ENCODE measurements at places on chromosomes 16 and 17.
A peak's percentile ranks its signal among the peaks of the same experiment; 100 is the strongest.

DNA sequence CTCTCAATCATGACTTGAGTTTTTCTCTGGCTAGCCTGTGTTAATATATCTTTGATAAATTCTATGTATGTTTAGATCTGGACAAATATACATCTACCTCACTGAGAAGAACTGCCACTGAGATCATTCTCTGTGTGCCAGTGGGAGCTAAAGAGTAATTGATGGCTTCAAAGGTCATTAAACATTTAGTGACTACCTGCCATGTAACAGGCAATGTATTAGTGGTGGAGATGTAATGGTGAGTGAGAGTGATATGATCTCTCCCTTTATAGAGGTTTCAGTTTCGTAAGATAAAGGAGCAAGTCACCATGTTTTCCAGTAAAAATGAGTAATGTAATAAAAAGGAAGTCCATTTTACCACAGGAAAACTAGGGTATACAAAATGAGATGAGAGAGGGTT lies 235.8 kb upstream of the CDH8 start:
- no peak overlapping the region for H3K4me3 ChIP-seq
- DNase-seq, result no peak
- no peak overlapping the region for H3K27ac ChIP-seq
- H3K36me3 ChIP-seq, result no peaks in the 10 kb centered on the region
- H3K27me3 ChIP-seq, result no peaks in the 10 kb centered on the region
- no peaks in the 10 kb centered on the region for H3K4me1 ChIP-seq

- H3K27me3 ChIP-seq, result no peaks in the 10 kb centered on the region
- no peak for DNase-seq
- no peaks in the 10 kb centered on the region for H3K36me3 ChIP-seq
- no peak overlapping the region for H3K27ac ChIP-seq
These were observed 47.5 kb downstream of the XYLT1 start for GRCh38 chr16:17423221-17423620.

GRCh38 chr17:75091855-75092327 lies 4.1 kb downstream of the SLC16A5 start:
- H3K4me1 ChIP-seq, result peaks cover 43% of the 10 kb centered on the region
- no peak overlapping the region for H3K27ac ChIP-seq
- H3K4me3 ChIP-seq, result no peak overlapping the region

DNA sequence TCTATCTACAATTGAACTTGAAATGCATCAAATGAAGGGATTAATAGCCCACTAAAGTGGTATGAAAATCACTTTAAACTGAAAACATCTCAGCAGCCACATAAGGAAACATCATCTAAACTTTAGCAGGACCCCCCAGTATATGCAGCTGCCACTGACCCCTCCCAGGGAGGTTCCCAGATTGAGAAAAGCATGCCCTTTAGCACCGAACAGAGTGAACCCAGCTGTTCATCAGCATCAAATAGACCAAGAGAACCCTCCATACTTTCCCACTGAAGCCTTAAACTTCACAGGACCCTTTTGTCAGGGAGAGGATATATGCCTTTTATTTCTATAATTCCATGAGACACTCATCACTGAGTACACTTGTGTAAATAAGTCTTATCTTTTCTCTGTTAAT lies 44.6 kb downstream of the MYH10 start:
- H3K36me3 ChIP-seq, result no peaks in the 10 kb centered on the region
- no peak overlapping the region for H3K27ac ChIP-seq
- peaks cover 6% of the 10 kb centered on the region for H3K4me1 ChIP-seq
- peaks cover 4% of the 10 kb centered on the region for H3K27me3 ChIP-seq
- no peak overlapping the region for H3K4me3 ChIP-seq

DNA sequence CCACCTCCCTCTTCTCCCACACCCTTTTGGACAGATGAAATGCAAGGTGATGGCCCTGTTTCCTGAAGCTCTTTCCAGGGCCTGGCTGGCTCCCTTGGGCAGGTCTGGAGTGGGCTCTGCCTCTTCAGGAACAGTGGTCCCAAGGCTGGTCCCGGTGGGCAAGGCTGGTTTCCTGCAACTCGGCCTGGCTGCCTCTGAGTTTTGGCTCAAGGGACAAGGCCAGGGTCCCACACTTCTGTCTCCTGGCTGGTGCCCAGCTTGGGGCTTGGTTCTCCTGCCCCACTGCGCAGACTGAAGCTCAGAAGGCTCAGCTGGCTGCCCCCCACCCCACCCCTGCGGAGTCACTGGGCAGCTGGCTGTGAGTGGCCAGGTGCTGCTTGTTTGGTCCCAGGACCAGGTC lies 3.8 kb upstream of the ACTG1 start:
- peaks cover 26% of the 10 kb centered on the region for H3K36me3 ChIP-seq
- H3K27ac ChIP-seq, result peak overlapping the region; percentile 66
- DNase-seq, result no peak
- peaks cover 29% of the 10 kb centered on the region for H3K4me1 ChIP-seq

DNA sequence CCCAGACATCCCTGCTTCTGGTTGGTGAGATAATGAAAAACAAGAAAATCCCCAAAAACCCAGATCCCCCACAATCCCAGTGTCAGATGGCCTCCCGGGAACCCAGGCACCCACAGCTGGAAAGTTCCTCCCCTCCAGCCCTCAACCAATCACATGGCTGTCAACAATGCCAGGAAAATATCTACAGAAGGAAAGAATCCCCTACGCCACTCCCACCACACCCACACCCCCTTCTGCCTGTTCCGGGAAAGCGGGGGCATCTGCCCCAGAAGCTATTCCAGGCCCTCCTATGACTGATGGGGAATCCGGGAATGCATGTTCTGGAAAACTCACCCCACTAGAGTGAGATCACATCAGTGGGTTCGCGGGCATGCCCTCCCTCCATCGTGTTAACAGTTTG lies 1.8 kb downstream of the TMEM95 start:
- peaks cover 6% of the 10 kb centered on the region for H3K36me3 ChIP-seq
- no peak overlapping the region for H3K27ac ChIP-seq
- H3K4me3 ChIP-seq, result no peak overlapping the region
- DNase-seq, result no peak
- no peaks in the 10 kb centered on the region for H3K27me3 ChIP-seq
- peaks cover 26% of the 10 kb centered on the region for H3K4me1 ChIP-seq

- no peaks in the 10 kb centered on the region for H3K27me3 ChIP-seq
- no peak for DNase-seq
- peak overlapping the region; percentile 81 for H3K27ac ChIP-seq
- no peaks in the 10 kb centered on the region for H3K36me3 ChIP-seq
- no peak overlapping the region for H3K4me3 ChIP-seq
These were observed 31.8 kb upstream of the TENT4B start for GRCh38 chr16:50121278-50121677.

DNA sequence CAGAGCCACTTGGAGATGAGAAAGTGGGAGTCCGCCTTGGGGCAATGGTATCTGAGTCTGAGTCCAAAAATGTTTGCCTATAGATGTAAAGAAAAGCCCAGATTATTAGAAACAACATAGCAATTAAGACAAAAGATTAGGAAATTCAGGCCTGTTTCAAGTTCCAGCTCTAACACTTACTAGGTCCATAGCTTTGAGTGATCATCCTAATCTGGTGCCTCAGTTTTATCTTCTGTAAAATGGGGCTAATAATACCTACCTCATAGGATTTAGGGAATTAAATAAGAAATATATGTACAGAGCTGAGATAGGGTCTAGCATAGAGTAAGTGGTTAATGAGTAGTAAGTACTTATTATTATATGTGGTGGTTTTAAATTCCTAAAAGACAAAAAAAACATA lies 58.6 kb upstream of the NLK start:
- H3K4me1 ChIP-seq, result peaks cover 9% of the 10 kb centered on the region
- H3K27ac ChIP-seq, result no peak overlapping the region
- no peak for DNase-seq
- no peaks in the 10 kb centered on the region for H3K36me3 ChIP-seq
- peaks cover 35% of the 10 kb centered on the region for H3K27me3 ChIP-seq
- no peak overlapping the region for H3K4me3 ChIP-seq

- H3K27me3 ChIP-seq, result no peaks in the 10 kb centered on the region
- H3K4me1 ChIP-seq, result peaks cover 34% of the 10 kb centered on the region
- H3K27ac ChIP-seq, result peak overlapping the region; percentile 30
- no peak for DNase-seq
- peaks cover 32% of the 10 kb centered on the region for H3K36me3 ChIP-seq
These were observed 17.1 kb downstream of the AKAP1 start for GRCh38 chr17:57102122-57102521.

Data from activated T-cell treated with anti-CD3 and anti-CD28 coated beads, Interleukin-2, amount 50 U/mL, for 24 hours (primary cell).